ENCODE measurements at places on chromosomes 2 and 18. TPM values are rescaled to one million over a fixed set of nuclear protein-coding genes. Genes with fewer than 3 reads are reported as not detected.

GRCh38 chr2:106270471-106270891, 76.4 kb upstream of the UXS1 start:
- no peak for DNase-seq

GRCh38 chr2:190748966-190749365, 100.1 kb downstream of the NAB1 start:
- no peak for DNase-seq

- DNase-seq, result no peak
Observed at GRCh38 chr2:30371772-30372373, 75.2 kb upstream of the LCLAT1 start.

GRCh38 chr2:98795891-98796676, 65.2 kb upstream of the MGAT4A start:
- DNase-seq, result no peak

GRCh38 chr2:28644760-28645159, 106.9 kb upstream of the PPP1CB start:
- no peak for DNase-seq

DNA sequence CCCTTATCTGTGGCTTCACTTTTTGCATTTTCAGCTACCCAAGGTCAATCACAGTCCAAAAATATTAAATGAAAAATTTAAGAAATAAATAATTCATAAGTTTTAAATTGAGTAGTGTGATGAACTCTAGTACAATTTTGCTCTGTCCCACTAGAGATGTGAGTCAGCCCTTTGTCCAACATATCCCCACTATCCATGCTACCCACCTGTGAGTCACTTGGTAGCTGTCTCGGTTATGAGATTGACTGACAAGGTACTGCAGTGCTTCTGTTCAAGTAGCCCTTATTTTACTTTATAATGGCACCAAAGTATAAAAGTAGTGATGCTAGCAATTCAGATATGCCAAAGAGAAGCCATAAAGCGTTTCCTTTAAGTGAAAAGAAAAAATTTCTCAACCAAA, 28.8 kb downstream of the ADCY3 start:
- DNase-seq, result no peak

DNA sequence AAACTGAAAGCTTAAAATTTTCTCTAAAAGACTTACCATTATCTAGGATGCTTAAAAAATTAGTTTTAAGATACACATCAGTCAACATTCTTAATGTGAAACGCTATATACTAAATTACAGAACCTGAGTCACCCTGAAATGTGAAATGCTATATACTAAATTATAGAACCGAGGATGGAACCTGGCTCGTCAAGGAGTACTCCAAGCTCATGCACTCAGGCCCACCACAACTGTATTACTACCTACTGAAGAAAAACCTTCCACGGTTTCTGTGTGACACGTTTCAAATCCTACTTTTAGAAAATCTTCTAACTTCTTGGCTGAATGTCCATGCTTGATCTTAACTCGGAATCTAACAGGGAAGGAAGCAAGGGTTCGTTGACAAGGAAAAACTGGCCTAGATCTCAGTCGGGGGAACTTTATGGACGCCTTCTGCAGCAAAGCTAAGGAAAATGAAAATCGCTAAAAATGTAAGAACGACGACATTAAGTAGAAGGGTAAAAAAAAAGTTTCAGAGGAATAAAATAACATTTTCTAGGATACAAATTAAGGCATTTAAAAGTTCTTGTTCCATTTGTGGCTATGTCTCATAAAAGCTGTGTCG, 1.4 kb downstream of the PRKD3 start:
- DNase-seq, result no peak

DNA sequence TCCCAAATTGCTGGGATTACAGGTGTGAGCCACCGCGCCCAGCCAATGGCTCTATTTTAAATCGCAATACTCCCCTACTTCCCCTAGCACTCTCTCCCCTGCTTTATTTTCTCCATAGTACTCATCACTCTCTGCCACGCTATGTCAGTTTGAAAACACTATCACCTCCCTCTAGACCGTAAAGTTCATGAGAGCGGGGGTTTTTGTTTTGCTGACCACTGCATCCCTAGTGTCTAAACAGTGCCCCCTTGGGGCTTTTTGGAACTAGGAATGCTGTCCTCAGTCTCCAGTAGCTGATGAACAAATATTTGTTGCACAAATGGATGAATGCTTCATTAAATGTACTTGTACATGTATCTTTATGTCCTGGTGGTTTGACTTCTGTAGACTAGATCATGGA, 44.1 kb downstream of the ATOH8 start:
- DNase-seq, result no peak

Gene FER1L5
- total RNA-seq, result 0.71 TPM

Gene LIMS3
- 3.7 TPM for total RNA-seq

GRCh38 chr18:76410660-76411417, 84.2 kb downstream of the ZNF516 start:
- DNase-seq, result no peak

DNA sequence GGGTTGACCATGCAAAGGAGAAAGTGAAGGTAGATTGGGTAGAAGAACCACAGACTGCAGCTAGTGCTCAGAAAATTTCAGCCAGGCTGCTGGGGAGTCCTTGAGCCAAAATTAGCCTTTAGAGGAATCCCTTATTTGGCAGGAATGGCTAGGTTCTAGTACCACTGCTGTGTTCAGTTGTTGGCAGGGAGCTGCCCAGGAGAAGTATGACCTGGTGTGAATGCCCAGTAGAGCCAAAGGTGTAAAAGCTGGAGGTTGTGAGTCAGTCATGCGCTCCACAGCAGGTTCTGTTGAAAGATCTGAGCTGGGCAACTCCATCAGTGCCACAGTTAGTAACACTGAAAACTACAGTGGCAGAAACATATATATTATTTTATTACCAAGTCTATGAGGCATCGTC, 36.4 kb upstream of the TBR1 start:
- no peak for DNase-seq

GRCh38 chr2:172278667-172279066, 148.7 kb upstream of the ITGA6 start:
- DNase-seq, result no peak

GRCh38 chr2:65071499-65072180, 15.4 kb downstream of the CEP68 start:
- DNase-seq, result no peak

Gene KCNF1
- 0.94 TPM for total RNA-seq

GRCh38 chr2:26621469-26622199, 19.5 kb downstream of the CIB4 start:
- no peak for DNase-seq

- DNase-seq, result no peak
Observed at GRCh38 chr18:40072761-40073160, 1882.3 kb upstream of the PIK3C3 start.

DNA sequence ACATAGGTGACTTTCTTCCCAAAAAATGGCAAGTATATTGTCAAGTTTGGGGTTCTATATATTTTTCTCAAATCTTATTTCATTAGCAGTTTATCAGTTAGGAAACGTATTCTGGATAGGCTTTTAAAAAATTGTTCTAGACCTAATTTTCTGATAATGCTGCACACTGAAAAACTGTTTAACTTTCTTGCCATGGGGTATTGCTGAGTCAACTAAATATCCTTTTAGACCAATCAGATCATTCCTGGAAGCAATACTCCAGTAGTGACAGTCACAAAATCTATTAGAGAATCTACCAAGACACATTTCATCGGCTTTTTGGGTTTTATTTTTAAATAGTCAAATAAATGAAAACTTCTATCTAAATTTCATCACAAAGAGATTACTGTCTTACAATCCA, 440.6 kb downstream of the LRRTM4 start:
- no peak for DNase-seq

- DNase-seq, result no peak
Observed at GRCh38 chr18:22983175-22983574, 50.0 kb downstream of the RBBP8 start.

All from sciatic nerve (tissue), 2 donors.